ENCODE measurements at places on chromosomes 2 and 18. TPM values are rescaled to one million over a fixed set of nuclear protein-coding genes. Genes with fewer than 3 reads are reported as not detected.

DNA sequence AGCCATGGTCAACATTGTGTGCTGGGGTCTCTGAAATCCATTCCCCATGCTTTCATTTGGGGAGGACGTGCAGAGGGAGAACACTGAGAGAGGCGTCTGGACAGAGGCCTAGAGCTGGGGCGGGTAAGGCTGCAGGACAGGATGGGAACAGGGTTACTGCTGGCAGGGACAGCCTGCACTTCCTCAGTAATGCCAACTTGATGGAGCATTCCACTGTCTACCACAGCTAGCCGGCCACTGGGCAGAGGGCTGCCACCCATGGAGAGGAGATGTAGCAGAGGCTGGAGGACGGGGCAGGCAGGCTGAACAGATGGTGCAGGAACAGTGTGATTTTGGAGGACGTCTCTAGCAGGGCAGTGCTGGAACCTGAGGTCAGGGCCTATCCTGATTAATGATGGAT lies 29.3 kb downstream of the MRPL33 start:
- DNase-seq: no peak

DNA sequence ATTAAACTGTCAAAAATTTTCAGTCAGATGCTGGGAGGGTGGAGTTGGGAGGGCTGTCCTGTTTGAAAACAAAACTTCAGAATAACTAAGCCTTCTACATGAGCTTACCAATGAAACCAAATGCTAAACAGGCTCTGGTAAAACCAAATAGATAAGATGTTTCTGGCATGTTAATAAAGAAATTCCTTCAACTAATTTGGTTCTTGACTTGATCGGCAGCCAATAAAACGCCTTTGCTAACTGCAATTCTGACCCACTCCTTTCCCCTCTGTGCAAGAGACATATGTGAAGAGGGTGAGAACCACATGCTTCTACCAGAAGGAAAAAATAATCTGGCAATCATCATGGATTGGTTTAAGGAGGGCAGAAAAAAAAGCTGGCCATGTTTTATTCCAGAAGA lies 20.9 kb downstream of the MAP4K3 start:
- DNase-seq: no peak

DNA sequence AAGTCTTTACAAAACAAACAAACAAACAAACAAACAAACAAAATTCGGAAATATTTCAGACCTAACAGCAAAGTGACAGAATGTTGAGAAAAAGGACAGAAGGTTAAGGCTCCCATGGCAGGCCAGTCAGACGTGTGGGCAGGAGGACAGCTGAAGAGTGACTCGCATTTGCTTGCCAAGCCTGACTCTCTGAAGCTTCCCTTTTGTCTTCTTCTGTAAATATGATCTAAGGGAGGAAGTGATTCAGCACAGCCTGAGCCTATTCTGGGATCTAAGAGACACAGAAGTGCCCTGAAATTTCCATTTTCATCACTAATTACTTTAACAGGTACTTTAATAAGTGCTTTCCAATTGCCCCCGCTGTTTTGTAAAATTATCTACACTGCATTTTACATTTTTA lies 134.0 kb upstream of the LYPD1 start:
- DNase-seq: peak; percentile 17

The OTOS gene
- polyA plus RNA-seq: not detected

The COL4A3 gene
- polyA plus RNA-seq: 0.16 TPM
